Colonic mucosa (tissue), 4 donors: ENCODE measurements at places on chromosomes 1 and 21.

- DNase-seq: no peak
Observed at GRCh38 chr1:24860841-24861240, 69.2 kb downstream of the RUNX3 start.

- DNase-seq: no peak
Observed at GRCh38 chr1:155485222-155485621, 77.4 kb downstream of the ASH1L start.

GRCh38 chr21:43203591-43203990 is 34.8 kb downstream of the CRYAA start:
- DNase-seq: no peak

- no peak for DNase-seq
Observed at GRCh38 chr1:10188133-10188650, 22.2 kb upstream of the KIF1B start.

DNA sequence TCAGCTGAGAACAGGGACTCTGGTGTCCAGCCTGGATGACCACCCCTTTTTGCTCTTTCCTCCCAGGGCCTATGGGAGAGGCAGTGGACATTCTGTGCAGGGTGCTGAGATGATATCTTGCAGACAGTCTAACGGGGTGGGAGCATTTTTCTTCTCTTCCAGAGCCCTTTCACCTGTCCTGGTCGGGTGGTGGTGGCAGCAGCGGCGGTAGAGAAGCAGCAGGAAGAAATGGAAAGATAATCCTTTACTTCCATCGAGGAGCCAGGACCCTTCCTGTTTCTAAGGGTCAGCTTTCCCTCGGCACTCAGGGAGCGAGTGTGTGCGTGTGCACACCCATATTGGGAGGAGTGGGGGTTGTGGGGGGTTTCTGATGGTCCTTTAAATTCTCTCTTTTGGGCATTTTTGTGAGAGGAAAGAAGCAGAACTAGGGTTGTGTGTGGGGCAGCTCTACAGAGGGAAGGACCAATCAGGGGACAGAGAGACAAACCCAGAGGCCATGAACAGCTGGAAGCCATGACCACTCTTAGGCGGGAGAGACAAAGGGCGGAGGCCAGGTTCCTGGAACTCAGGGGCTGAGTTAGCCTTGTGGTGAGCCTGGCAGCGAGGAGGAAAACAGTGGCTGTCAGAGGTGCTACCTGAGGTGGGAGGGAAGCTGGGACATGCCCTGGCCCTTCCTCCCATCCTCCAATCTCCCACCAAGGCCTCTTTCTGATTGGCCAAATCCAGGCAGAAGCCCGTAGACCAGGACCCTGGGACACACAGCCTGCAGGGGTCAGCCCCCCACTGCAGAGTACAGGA is 31.2 kb upstream of the CSF3R start:
- DNase-seq: no peak

GRCh38 chr1:24437631-24438396 is 22.2 kb downstream of the NIPAL3 start:
- DNase-seq: no peak

GRCh38 chr1:17081439-17081838 is 27.6 kb upstream of the SDHB start:
- no peak for DNase-seq

- no peak for DNase-seq
Observed at GRCh38 chr1:243505986-243506689, 250.3 kb downstream of the SDCCAG8 start.

- DNase-seq: no peak
Observed at GRCh38 chr1:43830802-43831201, 102.8 kb upstream of the ARTN start.

DNA sequence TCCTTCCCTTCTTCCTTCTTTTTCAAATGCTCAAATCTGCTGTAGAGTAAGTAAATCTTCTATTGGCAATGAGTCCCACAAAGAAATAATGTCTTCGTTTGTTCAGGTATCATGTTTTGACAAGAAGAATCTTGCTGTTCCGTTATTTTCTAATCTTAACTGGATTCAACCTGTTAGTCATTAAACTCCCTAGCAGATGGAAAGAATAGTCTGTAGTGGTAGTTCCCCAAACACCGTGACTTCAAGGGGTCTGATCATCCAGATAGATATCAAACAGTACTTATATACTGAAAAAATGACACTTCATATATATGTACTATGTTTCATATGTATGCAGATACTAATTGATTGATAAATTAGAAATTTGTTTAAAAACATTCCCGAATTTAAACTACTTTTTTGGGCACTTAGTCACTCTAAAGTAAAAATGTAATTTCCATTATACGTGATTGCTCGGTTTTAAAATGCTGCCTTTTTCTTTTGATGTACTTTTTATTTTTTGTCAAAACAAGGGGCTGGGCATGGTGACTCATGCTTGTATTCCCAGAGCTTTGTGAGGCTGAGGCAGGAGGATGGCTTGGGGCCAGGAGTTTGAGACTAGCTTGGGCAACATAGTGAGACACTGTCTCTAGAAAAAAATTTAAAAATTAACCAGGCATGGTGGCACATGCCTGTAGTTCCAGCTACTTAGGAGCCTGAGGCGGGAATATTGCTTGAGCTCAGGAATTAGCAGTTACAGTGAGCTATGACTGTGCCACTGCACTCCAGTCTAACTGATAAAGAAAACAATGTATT is 335.7 kb upstream of the SNX7 start:
- DNase-seq: peak; percentile 36

GRCh38 chr1:66357478-66358197 is 176.3 kb upstream of the SGIP1 start:
- DNase-seq: no peak

- no peak for DNase-seq
Observed at GRCh38 chr1:167676916-167677848, 44.6 kb upstream of the MPZL1 start.

DNA sequence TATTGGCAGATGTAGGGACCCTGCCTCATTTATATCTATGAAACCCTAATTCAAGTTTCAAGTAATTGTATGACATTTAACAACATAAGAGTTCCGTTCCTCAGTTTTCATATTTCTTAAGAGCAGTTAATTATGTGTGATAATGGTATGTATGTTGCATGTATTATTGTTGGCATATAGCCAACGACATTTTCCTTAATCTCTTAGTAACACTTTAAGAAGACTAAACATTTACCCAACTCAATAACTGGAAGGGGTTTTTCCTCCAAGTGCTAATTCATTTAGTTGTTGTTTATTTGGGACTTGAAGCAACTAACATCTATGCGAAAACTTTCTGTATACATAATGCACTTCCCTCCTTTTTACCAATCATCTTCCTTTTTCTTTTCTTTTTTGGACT is 1.5 kb upstream of the RALGPS2 start:
- no peak for DNase-seq

DNA sequence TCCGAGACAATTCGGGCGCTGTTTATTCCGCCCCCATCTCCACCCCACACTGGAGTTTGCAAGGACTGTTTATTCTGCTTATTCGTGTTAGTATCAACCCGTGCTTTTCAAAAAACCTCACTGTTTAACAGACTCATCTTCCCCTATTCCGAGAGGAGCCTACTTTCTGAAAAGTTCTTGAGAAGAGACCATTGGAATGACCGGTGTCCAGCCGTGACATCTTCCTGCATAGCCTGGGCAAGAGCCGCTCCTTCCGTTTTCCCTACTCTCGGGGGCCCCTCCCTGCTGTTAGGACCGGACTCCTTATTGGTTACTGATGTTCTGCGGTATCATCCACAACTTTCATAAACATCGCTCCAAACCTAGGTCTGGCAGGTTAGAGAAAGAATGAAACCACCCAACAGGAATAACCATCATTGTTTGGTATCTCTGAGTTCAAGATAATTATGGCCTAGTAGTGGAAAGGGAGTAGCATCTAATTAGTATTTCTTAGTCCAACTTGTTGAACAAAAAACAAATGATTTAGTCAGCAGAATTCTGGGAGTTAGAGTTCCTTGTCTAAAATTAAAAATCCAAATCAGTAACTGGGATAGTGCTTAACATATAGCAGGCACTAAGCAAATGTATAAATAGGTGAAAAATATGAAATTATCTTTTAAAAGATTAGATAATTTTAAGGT is 837 bp downstream of the STXBP3 start:
- peak; percentile 87 for DNase-seq

DNA sequence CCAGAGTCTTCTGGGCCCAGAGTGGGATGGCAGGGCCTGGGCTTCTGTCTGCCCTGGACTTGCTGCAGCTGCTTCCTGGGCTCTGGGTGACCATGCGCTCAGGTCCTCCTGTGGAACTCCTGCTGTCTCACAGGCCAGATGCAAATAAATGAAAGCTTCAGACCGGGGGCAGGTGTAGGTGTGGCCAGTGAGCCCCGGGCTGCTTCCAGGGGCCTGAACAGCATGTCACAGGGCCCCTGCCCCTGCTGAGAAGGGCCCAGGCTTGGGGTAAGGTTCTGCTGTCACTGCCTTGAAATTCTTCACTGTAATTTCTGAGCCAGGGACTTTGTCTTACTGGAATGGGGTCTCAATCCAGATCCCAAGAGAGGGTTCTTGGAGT is 2.5 kb upstream of the PKNOX1 start:
- DNase-seq: no peak

GRCh38 chr1:56964349-56965017 is 1.3 kb downstream of the C8B start:
- no peak for DNase-seq

GRCh38 chr1:24465099-24465498 is 37.5 kb upstream of the RCAN3 start:
- no peak for DNase-seq

DNA sequence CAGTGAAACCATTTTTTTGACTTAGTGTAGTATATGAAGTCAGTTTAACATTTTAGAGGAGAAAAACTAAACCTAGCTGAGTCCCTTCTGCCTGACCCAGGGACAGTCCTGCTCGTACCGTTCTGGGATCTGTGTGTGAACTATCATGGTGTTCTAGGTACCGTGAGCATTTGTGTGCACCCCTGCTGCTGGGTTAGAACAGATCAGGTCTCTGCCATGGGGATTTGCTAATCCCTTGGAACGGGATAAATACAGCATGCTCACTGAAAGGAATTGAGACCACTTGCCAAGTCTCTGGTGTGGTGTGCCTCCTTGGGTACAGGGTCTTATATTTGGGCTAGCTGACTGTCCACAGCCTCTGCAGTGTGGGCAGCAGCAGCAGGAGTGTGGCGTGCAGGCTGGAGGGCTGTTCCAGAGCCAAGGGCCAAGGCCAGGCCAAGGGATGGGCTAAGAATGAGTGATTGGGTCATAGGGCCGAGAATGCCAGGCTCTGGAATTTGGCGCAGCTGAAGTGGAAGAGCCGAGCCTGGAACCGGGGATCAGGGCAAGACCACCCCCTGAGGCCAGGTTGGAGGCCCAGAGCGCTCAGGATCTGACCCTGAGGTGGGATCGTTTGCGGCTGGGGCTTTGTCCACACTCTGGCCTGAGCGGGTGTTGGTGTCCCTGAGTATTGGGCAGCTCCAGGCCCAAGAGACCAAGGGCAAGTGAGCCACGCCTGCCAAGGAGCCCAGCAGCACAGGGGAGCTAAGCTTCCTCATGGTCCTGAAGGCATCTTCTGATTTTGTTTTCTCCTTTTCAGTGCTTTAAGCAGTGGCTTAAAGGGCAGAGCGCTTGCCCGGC is 66.3 kb downstream of the VPS26C start:
- DNase-seq: no peak

DNA sequence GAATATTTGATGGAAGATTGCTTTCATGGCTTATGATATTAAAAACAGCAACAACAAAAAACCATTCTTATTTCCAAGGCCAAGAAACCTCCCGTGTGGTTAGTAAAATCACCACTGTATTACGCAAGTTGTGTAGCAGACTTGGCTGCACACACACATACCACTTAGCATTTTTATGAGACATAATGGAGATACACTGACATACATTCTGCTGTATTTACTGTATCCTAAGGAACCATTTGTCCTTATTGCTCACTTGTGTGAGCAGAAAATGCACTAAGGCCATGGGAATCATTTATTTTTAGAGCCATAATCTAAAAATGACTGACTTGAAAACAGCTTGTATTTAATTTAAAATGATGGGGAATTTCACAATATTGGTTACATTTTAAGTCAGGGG is 584 bp upstream of the C1orf141 start:
- no peak for DNase-seq

DNA sequence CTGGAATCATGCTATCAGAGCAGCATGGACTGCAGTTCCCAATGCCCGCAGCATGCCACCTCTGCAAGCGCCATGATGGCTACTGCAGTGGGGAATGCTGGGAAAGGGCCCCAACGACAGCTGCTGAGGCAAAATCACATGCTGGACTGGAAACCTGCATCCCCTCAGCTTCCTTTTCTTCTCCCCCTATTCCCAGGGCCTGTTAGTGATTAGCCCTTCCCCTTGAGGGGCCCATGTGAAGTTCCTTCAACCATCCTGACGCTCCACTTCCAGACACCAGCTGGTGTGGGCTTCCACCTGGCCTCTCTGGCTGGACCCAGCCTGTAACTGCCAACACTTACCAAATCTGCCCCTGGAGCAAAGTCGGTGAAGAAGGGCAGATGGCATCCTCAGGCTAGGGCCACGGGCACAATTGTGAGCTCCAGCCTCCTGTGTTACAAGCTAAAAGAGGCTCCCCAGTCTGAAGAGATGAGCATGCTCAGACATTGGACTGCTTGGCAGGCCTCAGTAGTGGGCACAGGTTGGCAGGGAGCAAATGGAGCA is 22.1 kb upstream of the SDC3 start:
- no peak for DNase-seq

DNA sequence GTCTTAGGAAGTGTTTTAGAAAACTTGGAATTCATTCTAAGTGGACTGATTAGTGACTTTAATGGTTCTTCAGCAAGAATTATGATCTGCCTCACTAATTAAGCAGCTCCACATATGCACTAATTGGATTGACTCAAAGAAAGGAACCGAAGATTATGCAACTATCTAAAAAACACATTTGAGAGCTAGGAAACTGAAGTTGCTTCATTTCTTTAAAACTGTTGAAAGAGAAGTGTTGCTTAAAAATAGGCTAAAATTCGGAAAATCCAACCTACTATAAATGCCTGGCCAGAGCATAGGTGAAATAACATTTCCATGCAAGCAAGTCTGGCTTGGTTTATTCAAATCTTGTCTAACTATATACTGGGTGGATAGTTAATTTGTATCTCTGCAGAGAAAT is 502.9 kb upstream of the ZRANB2 start:
- no peak for DNase-seq

DNA sequence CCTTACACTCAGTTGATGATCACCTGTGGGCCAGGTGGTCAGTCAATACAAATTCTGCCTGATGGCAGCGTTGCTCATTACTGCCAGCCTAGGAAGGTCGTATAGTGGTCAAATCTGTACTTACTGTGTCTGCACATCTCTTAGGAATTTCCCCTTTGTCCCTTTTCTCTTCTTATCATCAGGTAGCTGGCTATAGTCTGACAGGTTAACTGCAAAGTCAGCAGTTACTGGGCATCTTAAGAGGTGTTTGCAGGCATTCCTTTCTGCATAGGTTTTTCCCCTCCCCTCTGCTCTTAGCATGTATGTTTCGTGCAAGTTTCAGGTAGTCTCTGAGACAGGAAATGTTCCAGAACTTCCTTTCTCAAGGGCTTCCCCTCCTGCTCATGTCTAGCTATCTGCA is 298.7 kb downstream of the LRRIQ3 start:
- DNase-seq: no peak

GRCh38 chr1:100721526-100722207 is 2.1 kb downstream of the VCAM1 start:
- peak; percentile 24 for DNase-seq
